ENCODE measurements at places on chromosomes 5 and 9.

DNA sequence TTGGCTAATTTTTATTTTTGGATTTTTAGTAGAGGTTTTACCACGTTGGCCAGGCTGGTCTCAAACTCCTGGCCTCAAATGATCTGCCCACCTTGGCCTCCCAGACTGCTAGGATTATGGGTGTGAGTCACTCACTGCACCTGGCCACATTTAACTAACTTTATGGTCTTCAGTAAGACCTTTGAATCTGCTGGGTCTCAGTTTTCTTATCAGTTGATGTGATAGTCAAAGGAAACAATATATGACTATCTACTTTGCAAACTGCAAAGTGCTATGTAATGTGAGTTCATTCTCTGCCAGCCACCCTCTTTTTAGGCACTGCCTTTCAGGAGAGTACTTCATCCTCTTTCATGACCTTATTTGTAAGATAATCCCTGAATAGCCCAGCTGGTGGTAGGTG, 474.7 kb downstream of the PDE4D start:
- DNase-seq, result no peak

GRCh38 chr5:137300411-137301240, 198.5 kb downstream of the SPOCK1 start:
- DNase-seq, result no peak

DNA sequence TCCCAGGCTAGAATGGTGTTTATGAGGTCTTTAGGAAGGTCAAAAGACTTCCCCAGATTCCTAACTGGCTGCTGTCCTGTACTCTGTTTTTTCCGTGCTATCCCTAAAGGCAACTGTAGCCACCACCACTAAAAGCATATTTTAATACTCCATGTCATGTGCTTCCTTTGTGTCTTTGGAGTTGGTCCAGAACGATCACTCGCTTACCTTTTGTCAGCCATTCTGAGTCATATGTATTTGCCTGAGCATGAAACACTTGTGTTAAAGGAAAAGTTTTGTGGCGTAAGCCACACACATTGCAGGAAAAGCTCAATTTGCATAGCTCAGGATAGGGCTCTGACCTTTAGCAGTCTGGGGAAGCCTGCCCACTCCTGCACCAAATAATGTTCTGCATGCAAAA, 299.6 kb downstream of the NTRK2 start:
- no peak for DNase-seq

GRCh38 chr9:130045725-130046450, 2.9 kb upstream of the FNBP1 start:
- no peak for DNase-seq

DNA sequence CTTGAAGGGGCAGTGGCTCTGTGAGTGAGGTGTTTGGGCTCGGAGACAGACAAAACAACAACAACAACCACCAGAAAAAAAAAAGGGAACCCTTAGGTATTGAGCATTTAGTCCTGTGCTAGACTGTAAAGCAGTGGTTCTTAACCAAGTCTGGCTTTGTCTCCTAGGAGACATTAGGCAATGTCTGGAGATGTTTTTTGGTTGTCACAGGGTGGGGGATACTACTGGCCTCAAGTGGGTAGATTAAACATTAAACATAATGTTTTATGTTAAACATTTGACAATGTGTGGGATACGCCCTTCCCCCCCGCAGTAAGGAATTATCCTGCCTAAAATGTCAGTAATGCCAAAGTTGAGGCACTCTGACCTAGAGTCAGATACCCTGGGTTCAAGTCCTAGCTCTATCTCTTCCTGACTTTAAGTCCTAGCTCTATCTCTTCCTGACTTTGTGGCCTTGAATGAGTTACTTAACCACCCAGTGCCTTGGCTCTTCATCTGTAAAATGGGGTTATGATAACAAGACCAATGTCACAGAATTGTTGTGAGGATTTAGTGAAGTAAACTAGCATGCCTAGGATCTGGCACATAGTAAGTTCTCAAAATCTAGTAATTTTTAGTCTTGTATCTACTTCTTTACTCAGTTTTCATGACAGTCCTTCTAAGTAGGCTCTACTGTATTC, 1.8 kb downstream of the TRIM32 start:
- DNase-seq, result no peak
